ENCODE measurements at places on chromosomes 16 and 17.

DNA sequence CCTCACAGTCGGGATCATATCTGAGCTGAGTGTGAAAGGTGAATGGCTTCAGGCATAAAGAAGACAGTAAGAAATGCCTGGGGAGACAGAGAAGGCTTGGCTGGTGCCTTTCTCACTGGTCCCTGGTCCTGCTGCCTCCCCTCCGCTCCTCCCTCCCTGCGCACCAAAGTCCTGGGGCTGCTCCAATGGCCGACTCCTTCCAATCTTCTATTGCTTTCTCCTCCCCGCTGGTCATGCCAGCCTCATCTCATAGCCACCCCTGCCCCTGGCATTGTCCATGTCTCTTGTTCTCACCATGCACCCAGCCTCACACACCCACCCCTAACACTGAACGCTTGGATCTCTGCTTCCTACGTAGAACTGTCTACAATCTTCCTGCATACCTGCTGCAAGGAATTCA lies 18.0 kb downstream of the TLE7 start:
- no peak for DNase-seq

- no peak for DNase-seq
These were observed 419.7 kb downstream of the CNTNAP4 start for GRCh38 chr16:76696876-76697275.

DNA sequence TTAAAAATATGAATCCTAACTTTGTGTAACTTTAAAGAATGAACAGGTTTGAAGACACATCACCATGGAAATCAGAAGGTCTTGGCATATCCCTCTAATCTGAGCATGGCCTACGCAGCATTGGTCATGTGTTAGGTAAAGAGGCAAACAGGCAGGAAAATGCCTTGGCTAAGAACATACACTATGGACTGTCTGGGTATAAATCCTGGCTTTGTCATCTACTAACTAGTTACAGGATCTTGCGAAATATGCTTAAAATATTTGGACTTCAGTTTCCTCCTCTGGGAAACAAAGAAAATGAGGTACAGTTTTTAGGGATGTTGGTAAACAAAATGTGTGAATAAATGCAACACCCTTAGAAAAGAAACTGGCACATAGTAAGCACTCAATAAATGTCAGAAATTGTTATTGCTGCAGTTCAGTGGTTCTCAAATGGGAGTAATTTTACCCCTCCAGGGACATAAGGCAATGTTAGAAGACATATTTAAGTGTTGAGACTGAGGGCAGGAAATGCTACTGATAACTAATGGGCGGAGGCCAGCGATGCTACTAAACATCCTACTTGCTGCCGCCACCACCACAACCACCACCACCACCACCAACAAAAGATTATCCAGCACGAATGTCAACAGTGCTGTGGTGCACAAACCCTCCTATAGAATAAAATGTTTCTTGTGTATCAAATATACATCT lies 770.8 kb upstream of the SOX9 start:
- no peak for DNase-seq

- DNase-seq: no peak
These were observed 19.9 kb downstream of the ZCCHC14 start for GRCh38 chr16:87472935-87473334.

DNA sequence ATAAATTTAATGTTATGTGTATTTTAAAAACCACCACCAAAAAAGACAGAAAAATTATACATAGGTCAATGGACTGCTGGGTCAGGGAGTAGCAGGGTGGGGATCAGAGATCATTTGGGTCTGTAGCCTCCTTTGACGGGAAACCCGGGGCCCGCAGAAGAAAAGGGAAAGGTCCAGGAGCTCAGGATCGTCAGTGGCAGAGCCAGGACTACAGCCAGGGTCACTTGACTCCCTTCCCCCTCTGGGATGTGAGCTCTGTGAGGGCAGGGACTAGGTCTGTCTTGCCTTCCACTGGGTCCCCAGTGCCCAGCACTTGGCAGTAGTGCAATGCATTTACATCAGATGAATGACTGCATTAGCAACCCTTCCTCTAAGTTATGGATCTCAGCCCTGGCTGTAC lies 62.1 kb downstream of the TOM1L2 start:
- no peak for DNase-seq

- no peak for DNase-seq
These were observed 258.6 kb downstream of the CEP112 start for GRCh38 chr17:65933290-65933689.

GRCh38 chr17:5027916-5028315 lies 7.3 kb downstream of the SLC52A1 start:
- DNase-seq: no peak

DNA sequence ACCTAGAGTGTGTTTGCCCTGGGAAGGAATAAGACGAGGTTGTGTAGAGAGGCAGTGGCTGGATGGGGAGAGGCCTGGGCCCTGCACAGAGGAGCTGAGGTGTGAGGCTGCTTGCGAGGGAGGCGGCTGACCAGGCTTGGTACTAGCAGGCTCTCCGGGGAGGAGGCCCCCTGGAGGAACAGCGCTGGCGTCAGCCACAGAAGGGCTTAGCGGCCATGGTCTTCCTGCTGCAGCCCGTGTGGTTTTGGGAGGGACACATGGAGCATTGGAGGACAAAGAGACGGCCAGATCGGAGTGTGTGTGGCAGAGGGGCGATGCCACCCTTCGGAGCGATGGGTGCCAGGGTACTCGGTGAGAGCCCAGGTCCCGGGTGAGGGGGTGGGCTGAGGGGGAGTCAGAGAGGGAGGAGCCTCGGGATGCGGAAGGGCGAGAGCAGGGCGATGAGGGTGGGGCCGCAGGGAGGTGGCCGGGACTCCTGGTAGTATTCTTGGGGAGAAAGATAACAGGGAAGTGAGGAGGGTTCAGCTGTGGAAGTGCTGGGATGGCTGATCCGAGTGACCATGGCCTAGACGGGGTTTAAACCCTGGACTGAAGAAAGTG lies 8.3 kb downstream of the BANP start:
- DNase-seq: no peak

- DNase-seq: peak; percentile 39
These were observed 7.4 kb downstream of the PRCD start for GRCh38 chr17:76547183-76547641.

- DNase-seq: no peak
These were observed 91.2 kb upstream of the CREBBP start for GRCh38 chr16:3971706-3972105.

DNA sequence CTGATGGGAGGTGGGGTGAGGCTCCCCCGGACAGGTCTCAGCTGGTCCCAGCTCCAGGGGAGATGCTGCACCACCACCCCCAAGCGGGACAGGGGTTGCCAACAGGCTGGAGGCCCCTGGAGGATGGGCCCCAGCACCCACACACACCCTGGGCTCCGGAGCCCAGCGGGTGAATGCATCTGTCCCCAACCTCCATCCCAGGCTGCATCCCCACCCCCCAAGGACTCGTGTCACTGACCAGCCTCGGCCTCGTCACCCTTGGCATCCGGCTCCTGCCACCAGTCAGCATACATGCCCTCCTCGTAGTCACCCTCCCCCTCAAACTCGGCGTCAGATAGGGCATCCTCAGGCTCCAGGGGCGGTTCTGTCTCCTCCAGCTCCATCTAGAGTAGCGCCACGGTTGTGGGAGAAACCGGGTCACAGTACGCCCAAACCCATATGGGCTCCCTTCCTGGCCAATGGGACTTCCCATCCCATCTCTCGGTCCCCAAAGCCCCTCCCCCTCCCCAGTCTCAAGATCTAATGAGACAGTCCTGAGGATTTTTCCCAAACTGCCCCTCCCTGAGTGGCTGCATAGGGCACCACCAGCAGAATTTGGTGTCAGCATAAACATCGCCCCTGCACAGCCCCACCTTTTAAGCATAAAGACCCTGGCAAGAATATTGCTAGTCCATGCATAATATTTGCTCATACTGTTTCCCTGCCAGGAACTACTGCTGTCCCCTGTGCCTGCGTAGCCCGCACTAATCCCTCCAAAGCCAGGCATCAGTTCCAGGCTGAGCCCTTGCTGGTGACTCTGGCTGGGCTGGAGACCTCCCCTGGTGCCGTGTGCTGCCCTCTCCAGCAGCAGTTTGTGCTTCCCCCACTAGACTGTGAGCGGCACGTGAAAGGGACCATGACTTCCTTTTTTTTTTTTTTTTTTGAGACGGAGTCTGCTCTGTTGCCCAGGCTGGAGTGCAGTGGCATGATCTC lies 8.4 kb downstream of the P3H4 start:
- no peak for DNase-seq

GRCh38 chr16:19114359-19115147 lies 789 bp downstream of the ITPRIPL2 start:
- DNase-seq: no peak

GRCh38 chr17:82013341-82013740 lies 9.3 kb downstream of the CENPX start:
- DNase-seq: no peak

- no peak for DNase-seq
These were observed 53.5 kb upstream of the DNAJA2 start for GRCh38 chr16:47026947-47027346.

DNA sequence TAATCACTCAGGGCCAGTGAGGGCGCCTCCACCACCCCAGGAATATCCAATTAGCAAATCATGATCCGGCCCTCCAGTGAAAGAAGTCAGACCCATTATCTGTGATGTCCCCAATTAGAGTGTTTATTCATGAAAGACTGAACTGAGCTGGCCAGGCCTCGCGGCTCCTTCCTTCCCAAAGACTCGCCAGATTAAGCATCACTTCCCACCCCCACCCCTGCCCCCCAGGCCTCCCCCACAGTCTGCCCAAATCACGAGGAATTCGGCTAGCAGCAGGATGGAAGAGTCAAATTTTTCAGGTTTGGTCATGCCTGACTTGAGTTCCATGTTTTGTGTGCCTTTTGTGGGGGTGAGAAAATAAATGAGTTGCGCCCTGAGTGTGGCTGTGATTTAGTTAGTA lies 298.4 kb upstream of the SALL1 start:
- DNase-seq: no peak

DNA sequence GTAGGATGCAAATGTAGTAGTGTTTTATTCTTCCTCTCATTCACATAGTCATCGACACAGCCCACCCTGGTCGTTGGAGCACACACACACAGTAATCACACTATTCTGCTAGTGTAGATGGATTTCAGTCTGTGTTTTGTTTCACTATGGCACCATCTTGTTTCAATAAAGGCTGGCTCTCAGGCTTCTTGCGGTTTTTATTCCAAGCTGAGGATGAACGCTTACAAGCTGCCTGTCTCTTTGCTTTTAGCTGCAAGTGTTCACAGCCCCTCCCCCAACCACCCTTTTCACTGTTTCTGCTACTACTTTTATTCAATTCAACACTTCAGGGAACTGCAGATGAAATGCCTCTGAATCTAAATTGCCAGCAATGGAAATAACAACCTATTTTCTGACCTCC lies 140.9 kb upstream of the PMFBP1 start:
- no peak for DNase-seq

DNA sequence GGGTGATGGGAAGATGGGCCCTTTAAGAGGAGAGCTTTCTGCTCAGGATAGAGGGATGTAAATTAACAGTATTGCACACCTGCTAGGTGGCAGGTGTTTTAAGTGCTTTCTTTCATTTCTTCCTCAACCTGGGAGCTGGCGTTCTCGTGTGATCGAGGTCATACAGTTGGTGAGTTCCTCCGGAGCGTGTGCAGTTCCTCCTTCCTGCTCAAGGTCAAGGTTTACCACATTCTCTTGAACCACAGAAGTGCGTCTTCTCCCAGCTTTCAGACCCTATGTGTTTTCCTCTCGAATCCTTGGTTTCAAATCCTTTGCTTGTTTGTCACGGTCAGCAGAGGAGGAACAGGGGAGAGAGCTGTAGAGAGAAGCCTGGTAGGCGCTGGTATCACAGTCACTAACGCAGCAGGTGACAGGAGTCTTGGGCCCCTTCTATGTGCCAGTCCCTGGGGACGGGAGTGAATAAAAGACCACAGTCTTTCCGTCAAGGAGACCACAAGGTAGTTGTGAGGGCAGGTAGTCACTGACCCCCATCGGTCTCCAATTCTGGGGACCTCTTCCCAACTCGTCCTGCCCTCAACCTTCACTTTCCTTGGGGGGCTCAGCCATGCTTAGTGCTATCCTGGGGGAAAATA lies 791 bp downstream of the DNAI2 start:
- peak; percentile 45 for DNase-seq

DNA sequence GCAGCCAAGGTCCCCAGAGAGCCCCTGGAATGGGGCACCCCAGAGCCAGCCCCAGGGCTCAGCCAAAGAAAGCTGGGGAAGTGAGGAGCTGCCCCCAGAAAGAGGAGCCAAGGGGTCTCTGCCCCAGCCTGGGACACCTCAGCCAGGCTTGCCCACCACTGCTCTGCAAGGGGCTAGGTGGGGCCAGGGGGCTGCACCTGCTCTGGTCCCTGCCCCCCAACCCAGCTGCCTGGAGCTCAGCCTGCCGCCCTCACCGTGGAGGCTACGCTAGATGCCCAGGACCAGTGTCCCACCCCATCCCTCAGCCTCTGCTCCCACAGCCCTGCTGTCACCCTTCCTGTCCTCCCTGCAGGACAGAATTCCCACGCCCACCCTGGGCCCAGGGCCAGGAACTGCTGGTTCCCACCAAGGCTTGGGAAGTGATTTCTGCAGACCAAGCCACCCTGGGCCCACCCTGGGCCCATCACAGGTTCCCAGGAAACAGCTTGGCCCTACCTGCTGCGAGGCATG lies 28.1 kb upstream of the KRT17 start:
- DNase-seq: no peak

- DNase-seq: no peak
These were observed 1.3 kb downstream of the USP36 start for GRCh38 chr17:78839235-78839761.

DNA sequence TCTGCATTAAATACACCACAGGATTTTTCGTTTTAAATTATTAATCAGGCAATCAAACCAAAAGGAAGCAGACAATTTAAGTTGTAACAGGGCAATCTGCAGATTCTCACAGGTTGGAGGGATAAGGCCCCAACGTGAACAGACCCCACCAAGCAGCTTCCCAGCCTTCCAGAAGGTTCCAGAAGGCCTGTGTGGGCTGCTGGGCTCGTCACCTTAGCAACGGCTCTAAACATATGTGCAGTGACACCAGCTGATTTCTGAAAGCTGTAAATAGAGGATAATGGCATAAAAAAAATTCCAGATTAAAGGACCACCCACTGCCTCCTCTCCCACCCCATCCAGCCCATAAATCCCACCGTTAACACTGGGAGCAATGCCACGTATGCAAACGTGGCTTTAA lies 123.8 kb downstream of the ZNF778 start:
- no peak for DNase-seq

- peak; percentile 41 for DNase-seq
These were observed 1.2 kb downstream of the DYNLL2 start for GRCh38 chr17:58084317-58084981.
